ENCODE measurements at places on chromosomes 1 and 21.
A peak's percentile ranks its signal among the peaks of the same experiment; 100 is the strongest.

DNA sequence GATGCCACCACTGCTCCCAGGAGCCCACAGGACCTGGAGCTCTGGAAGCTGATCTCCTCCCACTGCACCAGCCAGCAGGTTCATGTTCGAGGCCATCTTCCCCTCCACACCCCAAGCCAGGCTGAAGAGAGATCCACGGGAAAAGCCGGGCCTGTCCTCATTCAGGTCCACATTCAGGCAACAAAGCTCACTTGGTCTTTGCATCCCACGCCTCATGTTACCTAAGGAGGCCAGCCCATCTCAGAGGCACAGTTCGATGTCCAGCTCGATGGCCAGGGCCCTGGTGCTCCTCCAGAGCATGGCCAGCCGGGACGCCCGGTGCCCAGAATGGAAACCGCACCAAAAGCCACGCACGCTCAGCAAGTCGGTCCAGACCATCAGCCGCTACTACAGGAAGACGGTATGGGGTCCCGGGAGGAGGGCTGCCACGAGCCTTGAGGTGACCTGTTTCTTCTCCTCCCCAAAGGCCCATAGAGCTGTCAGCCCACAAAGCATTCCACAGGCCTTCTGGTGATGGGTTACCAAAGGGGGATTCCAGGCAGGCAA is at the start of gene CCDC27:
TSS of gene CCDC27 (plus strand) at position 51 of the 546 bp plus-strand sequence. CDS start at position 83, 32 bp downstream.
- no peak for DNase-seq

- no peak for DNase-seq
These were observed 55.5 kb downstream of the TRABD2B start for GRCh38 chr1:47941609-47942239.

DNA sequence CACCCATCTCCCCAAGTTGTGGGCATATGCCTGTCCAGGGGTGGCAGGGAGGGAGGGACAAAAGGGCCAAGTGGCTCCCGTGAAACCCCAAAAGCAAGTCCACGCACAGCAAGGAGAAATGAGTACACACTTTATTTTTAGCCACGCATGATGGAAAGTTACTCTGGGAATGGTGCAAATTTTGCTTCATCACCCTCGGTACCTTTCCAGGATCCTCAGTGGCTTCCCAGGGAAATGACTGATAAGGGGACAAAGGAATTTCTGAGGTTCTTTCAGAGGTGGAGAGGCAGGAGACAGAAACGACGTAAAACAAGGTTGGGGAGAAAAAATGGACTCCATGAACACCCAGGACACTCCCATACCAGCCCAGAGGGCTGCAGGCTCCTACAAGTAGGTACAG is 65.8 kb downstream of the SSBP3 start:
- DNase-seq, result no peak

DNA sequence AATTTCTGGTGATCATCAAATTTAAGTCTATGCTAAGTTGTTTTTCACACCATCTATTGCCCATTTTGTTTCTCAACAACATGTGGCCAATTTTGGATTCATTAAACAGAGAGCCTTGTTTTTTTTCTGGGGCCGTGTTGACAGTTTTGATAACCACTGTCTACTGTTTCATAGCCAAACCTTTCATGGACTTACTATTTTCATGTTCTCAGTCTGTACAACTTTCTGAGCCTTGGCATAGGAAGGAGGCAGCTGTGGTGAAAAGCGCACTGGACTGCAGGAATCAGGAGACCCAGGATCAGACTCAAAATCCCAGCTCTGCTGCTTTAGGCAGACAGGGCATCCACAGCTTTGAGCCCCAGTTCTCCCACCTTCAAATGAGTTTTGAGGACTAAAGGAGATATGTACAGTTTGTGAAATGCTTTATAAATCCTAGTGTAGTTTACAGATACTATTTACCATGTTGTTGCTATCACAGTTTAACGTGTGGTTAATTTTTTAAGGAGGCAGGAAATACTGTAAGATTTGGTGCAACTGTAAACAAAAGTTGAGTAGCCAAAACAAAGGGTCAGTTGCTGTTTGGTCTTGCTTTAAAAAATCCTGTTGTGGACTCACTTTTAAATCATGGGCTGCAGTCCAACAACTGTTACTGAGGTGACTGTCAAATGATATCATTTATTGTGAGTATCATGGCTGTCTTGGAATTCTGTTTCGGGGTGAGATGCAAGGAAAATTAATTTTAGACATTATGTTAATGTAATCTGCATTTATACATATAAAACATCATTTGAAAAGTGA is 2.9 kb downstream of the MACO1 start:
- no peak for DNase-seq

- DNase-seq, result peak; percentile 15
These were observed 8.1 kb upstream of the TADA1 start for GRCh38 chr1:166884040-166884642.

GRCh38 chr1:90605070-90605469 is 112.0 kb downstream of the BARHL2 start:
- DNase-seq, result no peak

- no peak for DNase-seq
These were observed 9.6 kb downstream of the ARHGEF16 start for GRCh38 chr1:3463891-3464648.

DNA sequence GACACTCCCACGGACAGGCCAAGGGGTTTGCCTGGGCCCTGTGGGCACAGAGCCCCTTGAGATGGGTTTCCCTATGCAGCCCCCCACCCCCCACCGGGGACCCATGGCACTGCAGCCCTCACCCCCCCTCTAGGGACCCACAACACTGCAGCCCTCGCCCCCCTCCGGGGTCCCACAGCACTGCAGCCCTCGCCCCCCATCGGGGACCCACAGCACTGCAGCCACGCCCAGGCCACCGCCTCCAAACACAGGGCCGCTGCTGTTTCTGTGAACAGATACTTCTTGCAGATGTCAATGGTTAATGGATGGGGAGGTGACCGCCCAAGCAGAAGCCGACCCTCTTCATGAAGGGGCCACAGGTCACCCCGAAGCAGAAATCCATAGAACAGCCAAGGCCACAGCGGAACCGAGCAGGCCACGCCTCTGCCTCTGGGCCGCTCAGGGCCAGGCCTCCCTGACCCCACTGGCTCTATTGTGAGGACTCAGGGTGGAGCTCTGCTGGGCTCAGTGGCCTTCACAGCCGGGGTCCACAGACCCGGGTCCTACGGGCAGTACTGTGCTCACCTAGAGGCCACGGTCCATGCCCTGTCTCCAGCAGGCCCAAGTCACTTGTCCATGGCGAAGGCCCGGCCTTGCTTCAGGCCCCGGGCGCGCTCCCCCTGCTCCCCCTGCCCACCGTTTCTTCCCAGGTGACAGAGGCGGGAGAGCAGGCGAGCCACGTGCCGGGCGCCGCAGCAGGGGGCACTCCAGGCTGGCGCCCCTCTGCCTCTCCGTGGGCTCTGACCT is 4.1 kb upstream of the POFUT2 start:
- no peak for DNase-seq

DNA sequence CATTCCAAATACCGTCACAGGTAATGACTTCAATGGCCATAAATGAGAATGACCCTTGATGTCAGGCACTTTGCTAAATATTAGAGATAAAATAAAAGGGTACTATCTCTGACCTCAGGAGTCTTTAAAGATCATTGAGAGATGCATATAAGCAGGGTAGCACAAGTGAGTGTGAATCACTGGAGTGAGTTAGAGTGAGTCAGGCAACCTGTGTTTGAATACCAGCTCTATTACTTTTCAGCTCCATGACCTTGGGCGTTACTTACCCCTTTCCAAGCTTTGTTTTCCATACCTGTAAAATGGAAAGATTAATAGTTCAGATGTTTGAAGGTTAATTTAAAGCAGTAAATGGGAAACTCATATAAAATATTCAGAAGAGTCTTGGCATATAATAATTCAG is 1058.0 kb upstream of the ADGRL4 start:
- DNase-seq, result no peak

DNA sequence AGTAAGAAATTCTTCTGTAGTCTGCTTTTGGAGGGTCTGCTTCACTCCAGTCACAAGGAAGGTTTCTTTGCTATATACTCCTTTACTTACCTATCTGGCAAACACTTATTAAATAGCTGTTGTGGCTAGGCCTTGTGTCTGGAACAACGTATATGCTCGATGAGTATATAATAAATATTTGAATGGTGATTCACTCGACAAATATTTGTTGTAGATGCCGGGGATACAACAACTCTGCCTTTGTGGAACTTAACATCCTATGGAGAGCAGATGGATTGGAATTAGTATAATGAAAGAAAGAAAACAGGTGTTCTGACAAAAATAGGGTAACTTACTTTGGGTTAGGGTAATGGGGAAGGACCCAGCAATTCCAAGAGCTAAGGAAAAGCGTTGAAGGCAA is 31.1 kb downstream of the KPNA6 start:
- no peak for DNase-seq

DNA sequence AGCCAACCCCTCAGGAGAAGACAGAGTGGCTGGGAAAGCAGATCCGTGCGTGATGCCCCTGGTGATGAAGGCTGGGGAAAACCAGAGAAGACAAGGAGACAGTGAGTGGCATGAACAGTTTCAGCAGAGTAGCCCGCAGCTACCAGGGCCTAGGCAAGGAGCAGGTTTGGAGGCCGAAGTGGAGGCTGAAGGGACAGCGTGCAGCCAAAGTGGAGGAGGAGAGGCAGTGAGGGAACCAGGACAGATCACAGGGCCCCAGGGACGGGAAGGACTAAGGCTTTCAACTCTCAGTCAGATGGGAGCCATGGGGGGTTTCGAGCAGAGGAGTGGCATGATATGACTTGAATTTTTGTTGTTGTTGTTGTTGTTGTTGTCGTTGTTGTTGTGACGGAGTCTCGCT is 59.9 kb upstream of the SELENON start:
- DNase-seq, result no peak

GRCh38 chr1:220815409-220815808 is 28.7 kb downstream of the MTARC1 start:
- DNase-seq, result no peak

- no peak for DNase-seq
These were observed 774 bp upstream of the WDTC1 start for GRCh38 chr1:27233667-27234048.

- DNase-seq, result no peak
These were observed 30.1 kb downstream of the AVPR1B start for GRCh38 chr1:206087091-206087490.

Measured in CD4-positive, alpha-beta T cell (primary cell).